Fibroblast of upper back skin (primary cell): ENCODE measurements at places on chromosomes 11 and 22.
A peak's percentile ranks its signal among the peaks of the same experiment; 100 is the strongest.

GRCh38 chr11:134152696-134153095 is 71.1 kb downstream of the NCAPD3 start:
- no peak for DNase-seq

GRCh38 chr11:67317888-67318555 is 14.7 kb downstream of the SSH3 start:
- DNase-seq, result no peak

- no peak for DNase-seq
Measured at GRCh38 chr11:10918275-10918674, 60.4 kb upstream of the ZBED5 start.

GRCh38 chr11:8251616-8252295 is 11.9 kb downstream of the LMO1 start:
- no peak for DNase-seq

- DNase-seq, result no peak
Measured at GRCh38 chr11:117488996-117489952, 161.6 kb downstream of the CEP164 start.

- DNase-seq, result no peak
Measured at GRCh38 chr11:63560506-63561180, 2.5 kb downstream of the PLAAT2 start.

DNA sequence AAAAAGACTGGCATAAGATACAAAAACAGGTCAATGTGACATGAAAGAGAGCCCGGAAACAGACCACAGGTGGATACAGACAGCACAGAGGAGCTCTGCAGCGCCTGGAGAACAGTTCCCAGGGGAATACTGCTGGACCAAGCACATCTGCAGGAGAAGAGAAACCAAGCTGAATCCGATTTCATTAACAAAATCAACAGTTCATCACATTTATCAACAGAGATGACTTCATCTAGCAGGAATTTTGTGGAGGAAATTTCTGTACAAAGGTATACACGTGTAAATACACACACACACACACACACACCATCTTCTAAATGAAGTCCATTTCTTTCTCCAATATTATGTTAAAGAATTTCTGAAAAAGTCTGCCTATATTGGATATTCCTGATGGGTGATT is 17.1 kb downstream of the YPEL1 start:
- no peak for DNase-seq

- no peak for DNase-seq
Measured at GRCh38 chr11:60165951-60166350, 16.9 kb downstream of the MS4A6A start.

DNA sequence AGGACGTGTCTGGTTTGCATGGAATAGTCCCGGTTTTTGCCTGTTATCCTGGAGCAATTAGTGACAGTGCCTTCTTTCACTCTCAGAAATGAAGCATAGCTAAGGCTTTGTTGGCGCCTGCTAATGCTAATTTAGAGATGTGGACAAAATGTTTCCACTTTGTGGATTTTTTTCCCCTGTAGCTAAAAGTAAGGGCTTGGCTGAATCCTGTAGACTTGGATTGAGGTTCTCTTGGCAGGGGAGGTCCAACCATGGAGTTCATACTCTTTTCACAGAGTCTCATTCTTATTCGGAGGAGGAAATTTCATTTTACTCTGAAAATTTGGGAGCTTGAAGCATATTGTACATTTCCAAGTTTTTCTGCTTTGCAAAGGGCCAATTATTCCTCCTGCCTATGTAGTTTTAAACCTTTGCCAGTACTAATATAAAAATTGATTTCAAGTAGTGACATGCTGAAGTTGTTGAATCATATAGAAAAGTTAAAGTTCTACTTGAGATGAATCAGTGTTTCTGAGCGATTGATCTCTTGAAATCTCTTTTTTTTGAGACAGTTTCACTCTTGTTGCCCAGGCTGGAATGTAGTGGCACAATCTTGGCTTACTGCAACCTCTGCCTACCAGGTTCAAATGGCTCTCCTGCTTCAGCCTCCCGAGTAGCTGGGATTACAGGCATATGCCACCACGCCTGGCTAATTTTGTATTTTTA is 20.0 kb downstream of the PPFIA1 start:
- no peak for DNase-seq

DNA sequence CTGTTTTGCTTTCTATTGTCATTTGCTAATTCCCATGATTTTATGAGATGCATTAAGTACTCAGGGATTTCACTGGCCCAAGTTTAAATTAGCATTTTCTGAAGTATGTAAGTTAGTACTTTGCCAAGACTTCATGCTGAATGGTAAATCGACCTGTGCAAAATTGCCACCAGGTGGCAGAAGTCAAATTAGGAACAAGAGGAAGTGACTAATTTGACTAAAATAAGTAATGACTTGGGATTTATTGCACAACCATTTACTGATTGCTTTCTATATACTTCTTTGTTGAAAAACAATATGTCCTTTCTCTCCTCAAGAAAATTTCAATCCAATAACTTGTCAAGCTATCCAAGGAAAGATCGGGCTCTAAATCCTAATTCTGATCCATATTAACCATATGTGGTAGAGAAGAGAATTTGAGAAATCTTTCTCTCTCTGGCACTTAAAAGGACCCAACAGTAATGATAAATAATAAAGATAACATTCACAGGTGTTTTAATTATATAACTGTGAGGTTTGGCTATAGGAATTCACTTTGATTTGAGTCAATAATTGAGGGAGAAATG is 253.7 kb upstream of the CHORDC1 start:
- DNase-seq, result peak; percentile 42

- DNase-seq, result no peak
Measured at GRCh38 chr11:110430267-110431050, 711 bp downstream of the FDX1 start.

GRCh38 chr22:46730568-46731245 is 7.3 kb downstream of the CERK start:
- DNase-seq, result no peak

DNA sequence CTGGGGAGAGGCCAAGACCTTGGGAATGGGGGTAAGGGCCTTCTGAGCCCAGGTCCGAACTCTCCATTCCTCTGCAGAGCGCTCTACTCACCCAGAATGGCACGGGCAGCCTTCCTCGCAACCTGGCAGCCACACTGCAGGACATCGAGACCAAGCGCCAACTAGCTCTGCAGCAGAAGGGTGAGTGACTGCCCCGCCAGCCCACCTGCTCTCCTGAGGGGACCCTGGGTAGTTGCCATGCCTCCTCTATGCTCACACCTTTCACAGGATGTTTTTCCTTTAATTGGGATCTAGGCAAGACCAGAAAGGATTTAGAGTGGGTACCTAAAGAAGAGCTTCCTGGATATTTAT is 35.5 kb downstream of the TREH start:
- no peak for DNase-seq

DNA sequence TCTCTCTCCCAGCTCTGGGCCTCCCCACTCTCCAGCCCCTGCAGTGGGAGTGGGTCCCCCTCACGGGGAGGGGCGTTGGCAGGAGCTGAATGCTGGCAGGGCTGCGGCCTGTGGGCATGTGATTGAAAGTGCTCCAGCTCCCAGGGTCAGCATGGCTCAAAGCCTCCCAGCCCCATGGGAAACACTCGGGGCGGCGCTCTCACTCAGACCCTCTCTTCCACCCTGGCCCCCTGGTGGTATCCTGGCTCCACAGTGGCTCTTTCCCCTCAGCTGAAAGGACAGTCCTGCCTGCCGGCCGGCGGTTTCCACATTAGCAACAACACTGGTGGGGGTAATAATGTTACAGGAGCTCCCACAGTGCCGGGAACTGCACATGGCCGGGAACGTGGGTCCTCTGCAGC is 35.5 kb downstream of the POLR3H start:
- no peak for DNase-seq

- DNase-seq, result no peak
Measured at GRCh38 chr11:114195981-114196731, 100.0 kb upstream of the NNMT start.

GRCh38 chr11:76768909-76769560 is 14.1 kb upstream of the TSKU start:
- DNase-seq, result peak; percentile 70

DNA sequence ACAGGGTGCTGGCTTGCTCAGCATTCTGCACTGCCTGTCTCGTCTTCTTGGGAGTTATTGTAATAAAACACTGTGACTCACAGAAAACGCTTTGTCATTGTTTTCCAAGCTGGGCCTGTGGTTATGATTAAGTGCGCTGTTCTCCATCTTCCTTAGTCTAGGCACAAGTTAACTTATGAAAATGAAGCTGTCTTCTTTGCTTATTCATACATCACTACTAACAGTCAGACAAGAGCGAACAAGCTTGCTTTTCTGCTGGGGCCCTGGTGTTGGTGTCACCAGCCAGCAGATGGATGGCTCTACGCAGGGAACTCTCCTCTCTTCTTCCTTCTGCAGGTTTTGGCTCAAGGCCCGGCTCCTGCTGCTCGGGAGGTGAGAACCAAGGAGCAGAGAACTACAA is 380.1 kb upstream of the SYN3 start:
- DNase-seq, result peak; percentile 90

DNA sequence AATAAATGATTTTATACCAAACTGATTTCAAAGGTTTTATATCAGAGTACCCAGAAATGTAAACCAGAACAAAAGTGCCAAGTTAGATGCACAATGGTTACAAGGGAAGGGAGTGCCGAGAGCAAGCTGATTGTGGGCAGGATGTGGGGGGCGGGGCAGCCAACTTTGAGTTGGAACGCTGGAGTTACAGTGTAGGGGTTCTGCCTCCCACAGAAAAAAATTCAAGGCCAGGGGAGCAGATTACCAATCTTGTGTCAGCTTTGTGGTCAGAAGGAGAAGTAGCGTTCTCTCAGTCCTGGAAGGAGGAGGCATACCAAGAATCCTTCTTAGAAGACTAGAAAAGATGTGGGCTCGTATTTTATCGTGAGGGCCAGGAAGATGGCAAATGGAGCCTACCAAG is 15.9 kb upstream of the POU2AF2 start:
- DNase-seq, result peak; percentile 6

DNA sequence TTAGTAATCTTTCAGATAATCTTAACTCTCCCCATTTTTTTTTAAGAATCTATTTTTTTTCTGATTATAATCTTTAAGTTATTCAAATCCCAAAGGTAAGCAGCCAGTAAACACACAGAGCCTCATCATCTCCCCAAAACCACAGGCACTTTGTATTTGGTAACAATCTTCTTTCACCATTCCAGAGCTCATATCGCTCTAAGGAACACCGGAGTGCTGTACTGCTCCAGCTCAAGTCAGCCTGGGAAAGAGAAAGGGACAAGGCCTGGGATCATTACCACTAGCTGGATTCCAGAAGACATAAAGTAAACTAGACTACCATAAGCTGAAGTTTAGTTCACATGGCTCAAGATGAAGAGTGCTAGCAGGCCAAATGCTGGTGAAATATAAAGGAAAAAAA is 73.0 kb upstream of the APOA1 start:
- DNase-seq, result peak; percentile 32

GRCh38 chr11:90947930-90948329 is 725.1 kb upstream of the CHORDC1 start:
- DNase-seq, result peak; percentile 3

GRCh38 chr11:115144014-115144413 is 360.2 kb downstream of the CADM1 start:
- DNase-seq, result no peak

GRCh38 chr11:58907780-58908179 is 31.5 kb upstream of the GLYATL1 start:
- DNase-seq, result no peak

DNA sequence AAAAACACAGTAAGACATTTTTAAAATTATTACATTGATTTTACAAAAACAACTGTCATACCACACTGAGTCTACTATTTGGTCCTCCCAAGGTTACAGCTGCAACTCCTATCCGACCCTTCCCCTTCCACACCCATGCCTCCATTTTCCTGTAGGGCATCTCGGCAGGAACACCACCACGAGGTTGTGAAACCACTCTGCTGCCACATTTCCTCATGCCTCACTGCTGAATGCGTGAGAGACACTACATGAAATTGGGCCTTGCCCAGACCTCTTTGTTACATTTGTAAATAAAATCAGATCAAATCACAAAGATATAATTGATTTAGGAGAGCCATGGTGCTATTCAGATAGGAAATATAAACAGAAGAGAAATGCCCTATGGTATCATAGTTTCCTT is 2.0 kb downstream of the ARHGAP32 start:
- DNase-seq, result peak; percentile 3

GRCh38 chr11:77668760-77669159 is 31.2 kb upstream of the CLNS1A start:
- peak; percentile 18 for DNase-seq

DNA sequence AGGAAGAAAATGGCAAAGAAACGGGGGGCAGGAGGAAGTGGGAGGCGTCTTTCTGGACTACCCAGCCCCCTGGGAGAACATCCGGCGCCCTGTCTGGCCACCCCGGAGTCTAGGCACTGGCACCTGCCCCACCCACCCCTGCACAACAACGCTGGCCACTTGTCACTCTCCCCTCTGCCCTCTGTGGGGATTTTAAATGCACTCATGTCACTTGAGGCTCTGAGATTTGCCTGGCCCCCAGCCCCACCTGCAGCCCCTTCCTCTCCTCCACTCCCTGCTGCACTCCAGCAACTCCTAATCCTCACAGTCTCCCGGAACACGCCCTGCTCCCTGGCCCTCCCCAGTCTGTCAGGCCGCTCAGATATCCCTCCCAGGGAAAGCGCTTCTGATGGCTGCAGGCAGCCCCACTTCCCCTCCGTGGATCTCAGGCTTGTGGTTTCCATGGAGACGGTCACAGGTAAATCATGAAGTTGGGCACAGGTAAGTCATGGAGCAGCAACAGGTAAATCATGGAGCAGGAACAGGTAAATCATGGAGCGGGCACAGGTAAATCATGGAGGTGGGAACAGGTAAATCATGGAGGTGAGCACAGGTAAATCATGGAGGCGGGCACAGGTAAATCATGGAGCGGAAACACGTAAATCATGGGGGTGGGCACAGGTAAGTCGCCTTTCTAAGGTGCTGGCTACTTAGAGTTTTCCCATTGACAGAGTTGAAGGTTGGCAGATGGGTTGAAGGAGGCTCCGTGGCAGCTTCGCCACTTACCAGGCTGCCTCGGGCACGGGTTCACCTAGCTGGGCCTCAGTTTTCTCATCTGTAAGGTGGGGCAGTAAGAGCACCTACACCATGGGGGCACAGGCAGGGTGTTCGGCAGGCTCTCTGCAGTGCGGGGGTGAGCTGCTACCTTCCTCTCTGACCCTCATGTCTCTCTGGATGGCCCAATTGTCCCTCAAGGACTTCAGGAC is 79.0 kb upstream of the SHISAL1 start:
- no peak for DNase-seq

DNA sequence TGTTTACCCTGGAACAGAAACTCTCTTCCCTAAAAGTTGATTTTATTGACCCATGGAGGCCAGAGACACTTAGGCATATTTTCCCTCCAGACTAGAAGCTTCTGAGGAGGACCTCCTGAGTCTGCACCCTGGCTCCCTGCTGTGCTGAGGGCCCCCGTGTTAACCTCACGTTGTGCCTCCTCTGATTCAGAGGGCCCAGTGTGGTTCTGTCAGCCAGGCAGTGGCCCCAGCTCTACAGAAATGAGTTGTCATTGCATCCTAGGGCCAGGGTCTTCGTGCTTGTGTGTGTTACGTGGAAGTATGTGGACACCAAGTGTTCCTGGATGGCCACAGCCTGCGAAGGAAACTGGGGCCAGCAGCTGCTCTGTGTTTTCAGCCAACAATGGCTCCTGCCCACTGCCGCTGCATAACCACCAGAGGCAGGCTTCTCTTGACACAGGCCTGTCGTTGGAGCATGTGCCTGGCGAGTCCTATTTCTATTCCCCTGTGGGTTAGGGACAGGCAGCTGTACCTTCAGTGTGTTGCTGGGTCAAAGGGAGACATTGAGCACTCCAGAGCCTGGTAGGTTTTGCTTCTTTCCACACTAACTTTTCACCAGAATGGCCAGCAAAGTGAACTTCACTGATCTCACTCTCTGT is 44.5 kb downstream of the MED15 start:
- no peak for DNase-seq
